Bronchial smooth muscle cell (primary cell): ENCODE measurements at places on chromosomes 6 and 20. TPM values are rescaled to one million over a fixed set of nuclear protein-coding genes. Genes with fewer than 3 reads are reported as not detected.

ELOVL2 gene
- total RNA-seq: not detected in 2 replicates

HSD17B8 gene
- 9.5 and 10.9 TPM in 2 replicates for total RNA-seq

WFDC12 gene
- not detected in 2 replicates for total RNA-seq

IL17A gene
- not detected in 2 replicates for total RNA-seq

DEFB127 gene
- not detected in 2 replicates for total RNA-seq

C6orf132 gene
- total RNA-seq: 0.63 TPM in 1 of 2 replicates, not detected in the other

PHF20 gene
- 19.3 and 24.7 TPM in 2 replicates for total RNA-seq

FOXC1 gene
- total RNA-seq: 2.3 and 4.7 TPM in 2 replicates

GJA1 gene
- 91.7 and 120 TPM in 2 replicates for total RNA-seq

PLN gene
- under 0.01 TPM in 1 of 2 replicates, not detected in the other for total RNA-seq

TPX2 gene
- 2.8 and 7.6 TPM in 2 replicates for total RNA-seq

RRBP1 gene
- 229 and 240 TPM in 2 replicates for total RNA-seq

PI16 gene
- total RNA-seq: 2.3 and 4.7 TPM in 2 replicates

GHRH gene
- total RNA-seq: not detected in 2 replicates

TRIM40 gene
- total RNA-seq: not detected in 2 replicates

SLC22A7 gene
- total RNA-seq: not detected in 2 replicates

BPIFA1 gene
- total RNA-seq: not detected in 2 replicates

HLA-DPA1 gene
- 2.4 TPM in 1 of 2 replicates, not detected in the other for total RNA-seq

SIRPD gene
- not detected in 2 replicates for total RNA-seq

TMEM200A gene
- total RNA-seq: 26.3 and 31.3 TPM in 2 replicates

PRSS35 gene
- 3.9 and 5.0 TPM in 2 replicates for total RNA-seq

HLA-G gene
- total RNA-seq: 0.16 and 0.17 TPM in 2 replicates

TRIM10 gene
- under 0.01 TPM in 1 of 2 replicates, not detected in the other for total RNA-seq

TAF8 gene
- total RNA-seq: 11.3 and 15.0 TPM in 2 replicates

RSPH9 gene
- total RNA-seq: 0.95 and 1.7 TPM in 2 replicates

UST gene
- total RNA-seq: 15.1 and 15.9 TPM in 2 replicates

HEY2 gene
- not detected in 2 replicates for total RNA-seq

TUBB2B gene
- 0.79 and 2.2 TPM in 2 replicates for total RNA-seq

COL10A1 gene
- 0.16 TPM in 1 of 2 replicates, not detected in the other for total RNA-seq

ETV7 gene
- 0.47 and 1.1 TPM in 2 replicates for total RNA-seq

DEFB125 gene
- not detected in 2 replicates for total RNA-seq

FANCE gene
- 3.1 and 3.8 TPM in 2 replicates for total RNA-seq

PRR18 gene
- under 0.01 TPM in 1 of 2 replicates, not detected in the other for total RNA-seq

RGS17 gene
- total RNA-seq: 7.5 and 15.1 TPM in 2 replicates

GMDS gene
- total RNA-seq: 6.8 and 8.7 TPM in 2 replicates

KIAA1755 gene
- total RNA-seq: 3.3 and 4.1 TPM in 2 replicates
